ENCODE measurements at places on chromosomes 2 and 18.

DNA sequence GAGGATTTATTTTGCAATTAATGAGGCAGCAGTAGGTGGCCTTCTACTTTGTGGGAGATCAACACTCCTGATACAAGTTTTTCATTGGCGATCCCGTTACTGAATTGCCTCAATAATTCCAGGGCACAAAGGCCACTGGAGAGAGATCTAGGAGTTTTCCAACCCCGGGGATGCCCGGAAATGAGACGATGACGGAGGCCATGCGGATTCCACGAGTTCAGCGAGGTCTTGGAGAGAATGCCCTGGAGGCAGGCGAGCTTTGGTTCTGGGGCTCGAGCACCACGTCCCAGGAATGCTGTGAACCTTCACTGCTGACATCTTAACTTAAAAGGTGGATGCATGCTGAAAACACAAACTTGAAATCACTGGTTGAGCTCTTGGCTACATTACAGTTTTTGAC lies 74.2 kb downstream of the LDLRAD4 start:
- no peak for DNase-seq

GRCh38 chr18:78890388-78890787 lies 89.2 kb upstream of the SALL3 start:
- DNase-seq = no peak

GRCh38 chr2:156394033-156394741 lies 42.0 kb upstream of the GPD2 start:
- no peak for DNase-seq

DNA sequence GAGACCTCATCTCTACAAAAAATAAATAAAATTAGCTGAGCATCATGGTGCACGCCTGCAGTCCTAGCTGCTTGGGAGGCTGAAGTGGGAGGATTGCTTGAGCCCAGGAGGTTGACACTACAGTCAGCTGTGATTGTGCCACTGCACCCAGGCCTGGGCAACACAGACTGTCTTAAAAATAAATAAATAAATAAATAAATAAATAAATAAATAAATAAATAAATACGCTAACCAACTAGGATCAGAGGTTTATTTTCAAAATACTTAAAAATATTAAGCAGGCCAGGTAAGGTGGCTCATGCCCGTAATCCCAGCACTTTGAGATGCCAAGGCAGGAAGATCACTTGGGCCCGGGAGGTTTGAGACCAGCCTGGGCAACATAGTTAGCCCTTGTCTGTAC lies 63.6 kb downstream of the KCNG3 start:
- no peak for DNase-seq

DNA sequence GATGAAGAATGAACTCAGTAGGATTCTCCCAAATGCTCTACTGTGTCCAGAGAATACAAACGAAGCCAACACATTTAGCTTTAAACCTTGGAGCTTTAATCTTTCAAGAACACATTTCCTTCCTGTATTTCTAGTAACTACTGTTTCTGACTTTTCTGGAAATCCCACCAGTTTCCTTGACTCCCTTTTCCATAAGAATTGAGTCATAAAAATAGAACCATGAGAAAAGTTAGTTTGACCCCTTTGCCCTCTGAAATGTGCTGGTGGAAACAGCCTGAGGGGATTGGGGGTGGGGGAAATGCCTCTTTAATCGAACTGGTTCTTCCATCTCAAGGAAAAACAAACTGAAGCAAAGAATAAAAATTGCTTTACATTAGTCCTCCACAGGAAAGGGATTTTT lies 123.9 kb downstream of the TMEM17 start:
- no peak for DNase-seq

DNA sequence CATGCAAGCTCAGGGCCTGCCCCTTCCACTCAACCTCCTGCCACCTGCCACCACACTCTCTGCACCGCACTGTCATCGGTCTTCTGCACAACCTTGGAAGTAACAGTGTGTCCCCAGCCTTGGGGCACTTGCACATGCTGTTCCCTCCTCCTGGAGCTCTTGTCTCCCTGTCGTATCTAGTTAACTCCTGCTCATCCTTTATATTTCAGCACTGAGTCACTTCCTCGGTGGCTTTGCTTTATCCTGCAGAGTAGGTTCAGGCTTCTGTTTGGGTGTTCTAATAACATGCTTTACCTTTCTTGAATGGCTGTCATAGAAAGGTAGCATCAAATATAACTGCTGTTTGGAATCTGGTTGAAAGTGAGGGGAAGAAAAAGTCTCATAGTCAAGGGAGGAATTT lies 25.3 kb downstream of the PAX8 start:
- DNase-seq = no peak

GRCh38 chr2:105771836-105772235 lies 27.1 kb downstream of the NCK2 start:
- DNase-seq = no peak

- DNase-seq = no peak
Measured at GRCh38 chr2:86566821-86567190, 3.6 kb upstream of the CHMP3 start.

GRCh38 chr2:29502460-29502911 lies 387.3 kb downstream of the CLIP4 start:
- no peak for DNase-seq

- DNase-seq = no peak
Measured at GRCh38 chr2:8550481-8550880, 131.4 kb upstream of the ID2 start.

DNA sequence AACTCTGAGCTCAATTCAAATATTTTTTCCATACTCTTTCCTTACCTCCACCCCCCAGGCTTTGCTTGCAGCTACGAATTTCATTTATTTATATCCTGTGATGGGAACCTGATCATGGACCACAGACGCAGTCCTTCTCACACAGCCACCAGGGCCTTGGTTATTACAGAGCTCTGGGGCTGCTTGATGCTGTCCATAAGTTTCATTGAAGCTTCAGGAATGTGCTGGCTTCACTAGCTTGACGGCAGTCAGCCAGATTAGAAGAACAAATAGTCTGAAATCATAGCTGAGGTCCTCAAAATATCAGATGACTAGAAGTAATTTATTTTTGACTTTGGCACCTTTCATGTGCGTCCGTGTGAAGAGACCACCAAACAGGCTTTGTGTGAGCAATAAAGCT lies 104.9 kb downstream of the VWA3B start:
- DNase-seq = no peak

- DNase-seq = no peak
Measured at GRCh38 chr2:134406311-134406710, 152.4 kb downstream of the MGAT5 start.

DNA sequence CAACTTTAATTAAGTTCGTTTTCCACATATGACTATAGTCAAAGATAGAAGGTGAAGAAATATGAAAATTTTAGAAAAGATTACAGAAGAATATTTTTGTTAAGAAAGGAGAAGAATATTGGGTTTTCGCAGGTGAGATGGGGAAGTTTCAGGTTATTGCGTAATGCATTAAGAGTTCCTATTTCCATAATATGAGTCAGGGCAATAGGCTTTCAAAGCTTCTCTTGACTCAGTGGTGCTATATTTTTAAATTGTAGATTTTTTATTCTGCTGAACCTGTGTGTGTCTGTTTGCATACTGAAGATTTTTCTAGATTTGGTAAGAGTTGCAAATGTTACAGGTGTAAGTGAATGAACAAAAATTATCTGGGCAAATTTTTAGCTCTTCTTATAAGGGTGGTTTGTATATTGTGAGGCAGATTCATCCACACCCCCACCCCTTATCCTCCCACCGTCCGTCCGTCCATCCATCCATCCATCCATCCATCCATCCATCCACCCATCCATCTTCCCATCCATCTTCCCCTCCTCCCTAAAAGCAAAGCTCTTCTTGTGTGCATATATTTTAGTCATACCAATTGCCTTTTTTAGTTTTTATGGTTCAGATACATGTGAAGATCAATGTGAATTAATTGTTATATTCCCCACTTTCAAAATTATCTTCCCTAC lies 69.6 kb downstream of the MYO1B start:
- DNase-seq = no peak

GRCh38 chr18:7940971-7941370 lies 373.9 kb downstream of the PTPRM start:
- no peak for DNase-seq

All from NCI-H1092 (cell line).